ENCODE measurements at places on chromosomes 1 and 21. TPM values are rescaled to one million over a fixed set of nuclear protein-coding genes. Genes with fewer than 3 reads are reported as not detected.

Gene ALPL
- polyA plus RNA-seq, result 29.1 TPM

Gene OR2G2
- not detected for polyA plus RNA-seq

Gene TMEM200B
- polyA plus RNA-seq, result 15.0 TPM

Gene CD1E
- 0.18 TPM for polyA plus RNA-seq

GRCh38 chr21:32886339-32886738 is 114.8 kb upstream of the PAXBP1 start:
- DNase-seq, result no peak

DNA sequence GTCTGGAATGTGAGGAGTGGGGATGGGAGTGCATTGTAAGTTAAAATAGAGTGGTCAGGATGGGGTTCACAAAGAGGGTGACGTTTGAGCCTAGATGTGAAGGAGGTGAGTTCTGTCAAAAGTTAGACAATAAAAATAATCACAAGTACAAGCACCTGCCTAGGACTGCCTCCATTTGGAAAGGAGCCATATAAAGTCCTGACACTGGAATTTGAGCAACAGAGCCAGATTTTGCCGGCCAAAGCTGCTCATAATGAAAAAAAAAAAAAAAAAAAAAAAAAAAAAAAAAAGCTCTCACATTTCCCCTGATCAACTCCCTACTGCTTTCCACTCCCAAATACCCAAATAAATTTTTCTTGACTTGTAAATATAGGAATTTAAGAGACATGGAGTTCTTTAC is 4.1 kb downstream of the PALMD start:
- DNase-seq, result no peak

All from right renal cortex interstitium (tissue), 3 donors.